ENCODE measurements at places on chromosomes 7 and 10.

GRCh38 chr10:82213784-82214183, 338.8 kb downstream of the NRG3 start:
- DNase-seq, result no peak

GRCh38 chr7:70668606-70669358, 463.2 kb upstream of the GALNT17 start:
- DNase-seq, result no peak

- DNase-seq, result no peak
Observed at GRCh38 chr10:6486309-6486708, 93.8 kb downstream of the PRKCQ start.

DNA sequence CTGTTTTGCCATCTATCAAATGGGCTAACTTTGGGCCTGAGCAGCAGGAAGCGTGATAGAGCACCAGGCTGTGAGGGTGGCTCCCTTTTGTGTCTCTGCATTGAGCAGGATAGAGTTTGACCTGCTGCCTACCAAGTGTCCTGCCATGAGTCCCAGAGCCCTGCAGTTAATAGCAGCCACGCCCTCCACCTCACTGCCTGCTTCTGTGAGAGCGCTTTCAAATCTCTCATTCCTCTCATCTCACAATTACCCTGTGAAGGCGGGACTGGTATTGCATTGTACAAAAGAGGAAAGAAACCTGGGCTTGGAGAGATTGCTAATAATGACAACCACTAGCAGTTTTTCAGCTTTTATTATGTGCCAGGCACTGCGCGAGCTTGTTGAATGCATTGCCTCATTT, 39.9 kb downstream of the UNC5B start:
- no peak for DNase-seq

GRCh38 chr7:157436763-157437480, 100.1 kb downstream of the DNAJB6 start:
- no peak for DNase-seq

DNA sequence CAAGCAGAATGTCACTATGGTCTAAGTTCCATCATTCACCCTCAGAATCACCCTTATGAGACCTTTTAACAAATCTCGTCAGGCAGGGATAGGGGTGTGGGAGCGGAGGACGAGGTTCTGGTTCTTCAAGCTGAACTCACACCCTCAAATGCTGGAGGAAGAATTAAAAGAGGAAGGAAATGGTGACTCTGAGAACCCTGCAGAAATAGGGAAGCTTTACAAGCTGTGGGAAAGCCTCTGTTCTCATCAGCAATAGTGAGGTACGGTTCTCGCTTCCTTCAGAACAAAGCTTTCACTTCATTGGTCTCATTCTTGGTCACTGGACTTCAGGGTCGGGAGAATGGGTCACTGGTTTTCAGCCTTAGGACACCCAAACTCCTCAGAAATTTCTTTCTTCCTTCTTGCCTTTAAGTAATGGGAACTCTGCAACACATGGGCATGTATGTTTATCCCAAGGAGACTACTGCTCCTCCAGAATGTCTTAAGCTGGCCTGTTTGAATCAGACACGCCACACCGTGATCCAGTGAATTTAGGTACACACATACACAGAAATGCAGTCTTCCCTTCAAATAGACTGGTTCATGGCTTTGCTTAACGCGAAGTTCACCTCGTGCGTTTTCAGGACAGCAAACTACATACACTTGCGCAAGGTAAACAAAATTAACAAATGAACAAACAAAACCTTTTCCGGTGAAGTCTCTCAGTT, 226.0 kb downstream of the SFMBT2 start:
- no peak for DNase-seq

- no peak for DNase-seq
Observed at GRCh38 chr7:19526639-19527038, 182.2 kb downstream of the POLR1F start.

GRCh38 chr10:104057717-104058116, 28.0 kb downstream of the COL17A1 start:
- DNase-seq, result no peak

DNA sequence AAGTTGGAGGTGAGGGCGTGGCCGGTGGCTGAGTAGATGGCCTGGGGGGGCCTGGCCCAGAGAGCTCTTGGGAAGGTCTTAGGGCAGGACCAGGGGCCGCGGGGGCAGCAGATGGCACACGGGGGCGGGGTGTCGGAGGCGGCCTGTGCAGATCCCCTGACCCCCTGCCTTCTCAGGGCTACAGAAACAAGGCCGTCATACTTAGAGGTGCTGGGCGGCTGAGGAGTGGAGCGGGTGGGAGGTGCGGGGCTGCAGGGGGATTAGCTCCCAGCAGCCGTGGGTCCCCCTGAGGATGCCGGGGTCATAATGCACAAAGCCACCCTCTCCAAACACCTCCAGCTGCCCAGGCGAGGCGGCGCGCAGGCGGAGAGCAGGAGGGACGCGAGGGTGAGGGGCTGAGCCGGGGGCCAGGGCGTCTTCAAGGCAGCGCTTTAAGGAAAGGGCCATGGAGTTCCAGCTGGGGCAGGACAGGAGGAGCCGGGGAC, 40.4 kb upstream of the ZNF32 start:
- DNase-seq, result no peak

- no peak for DNase-seq
Observed at GRCh38 chr7:151777908-151778670, 98.8 kb downstream of the PRKAG2 start.

DNA sequence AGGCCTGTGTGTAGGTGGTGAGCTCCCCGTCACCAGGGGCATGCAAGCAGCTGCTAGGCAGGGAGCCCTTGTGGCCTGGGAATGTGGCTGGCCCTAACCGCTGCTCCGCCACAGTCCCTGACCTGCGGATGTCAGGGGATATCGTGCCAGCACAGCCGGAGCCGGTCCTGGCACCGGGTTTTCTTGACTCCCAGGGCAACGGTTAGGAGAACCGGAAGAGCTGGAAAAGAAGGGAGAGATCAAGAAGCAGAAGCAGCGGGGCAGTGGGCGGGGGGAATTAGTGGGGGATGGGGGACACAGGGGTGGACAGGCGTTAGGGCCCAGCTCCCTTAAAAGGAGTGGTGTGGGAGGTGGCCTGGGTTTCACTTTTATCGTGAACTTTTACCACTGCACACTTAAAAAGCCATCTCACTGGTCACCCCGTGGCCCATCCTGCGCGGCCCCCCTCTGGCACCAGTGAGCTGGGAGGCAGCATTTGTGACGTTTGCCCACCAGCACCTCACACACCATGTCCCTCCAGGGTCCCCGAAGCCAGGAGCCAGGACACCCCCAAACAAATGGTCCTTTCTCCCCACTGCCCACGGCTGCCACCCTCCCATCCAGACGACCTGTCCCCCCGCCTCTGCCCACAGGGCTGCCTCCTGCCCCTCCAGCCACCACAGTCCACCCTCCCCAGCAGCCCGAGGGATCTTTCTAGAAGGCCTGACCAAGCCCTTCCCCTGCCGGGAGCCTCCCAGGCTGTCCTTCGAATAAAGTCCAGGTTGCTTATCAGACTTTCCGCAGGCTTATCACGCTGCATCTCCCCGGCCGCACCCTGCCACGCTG, 1.8 kb upstream of the MICALL2 start:
- no peak for DNase-seq

- no peak for DNase-seq
Observed at GRCh38 chr7:142974626-142975025, 12.5 kb upstream of the KEL start.

DNA sequence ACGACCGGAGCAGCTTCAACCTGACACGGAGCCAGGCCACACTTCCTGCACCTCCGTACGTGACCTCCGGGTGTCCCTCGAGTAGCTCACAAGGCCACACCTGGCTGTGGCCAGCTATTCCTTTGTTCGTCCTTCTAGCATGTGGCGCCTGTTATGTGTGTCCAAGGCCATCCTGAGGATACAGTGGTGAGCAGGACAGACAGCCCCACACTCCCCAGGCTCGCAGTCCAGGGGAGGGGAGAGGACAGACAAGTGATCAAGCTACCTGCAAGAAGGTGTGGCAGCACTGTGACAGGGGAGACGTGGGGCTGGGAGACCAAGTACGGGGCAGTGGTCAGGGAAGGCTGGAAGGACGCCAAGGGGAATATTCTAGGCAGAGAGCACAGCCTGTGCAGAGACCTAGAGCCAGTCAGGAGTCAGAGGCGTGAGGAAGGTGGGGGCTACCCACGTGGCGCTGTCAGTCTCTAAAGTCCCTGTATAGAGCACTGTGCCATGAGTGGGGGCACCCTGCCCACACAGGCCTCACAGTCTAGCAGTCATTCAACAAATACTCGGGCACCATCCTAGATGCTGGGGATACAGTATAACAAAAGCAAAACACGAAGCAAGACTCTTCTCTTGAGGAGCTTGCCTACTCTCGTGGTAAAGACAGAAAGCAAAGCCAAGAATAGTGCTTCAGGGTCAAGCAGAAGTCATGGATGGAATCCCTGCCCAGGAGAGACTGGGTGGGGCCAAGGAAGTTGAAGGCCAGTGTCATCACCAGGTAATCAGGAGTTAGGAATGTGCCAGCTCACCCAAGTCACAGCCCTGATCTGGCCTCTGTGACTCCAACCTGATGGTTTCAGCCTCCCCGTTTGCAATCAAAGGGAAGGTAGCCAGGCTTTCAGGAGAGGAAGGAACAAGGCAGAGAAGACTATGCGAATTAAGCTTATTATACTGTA, 58.6 kb downstream of the PROSER2 start:
- no peak for DNase-seq

GRCh38 chr10:80414142-80414895, 6.0 kb downstream of the PRXL2A start:
- DNase-seq, result no peak

- no peak for DNase-seq
Observed at GRCh38 chr10:52453501-52453900, 139.4 kb downstream of the DKK1 start.

GRCh38 chr7:38629651-38630510, 1.3 kb downstream of the AMPH start:
- DNase-seq, result no peak

DNA sequence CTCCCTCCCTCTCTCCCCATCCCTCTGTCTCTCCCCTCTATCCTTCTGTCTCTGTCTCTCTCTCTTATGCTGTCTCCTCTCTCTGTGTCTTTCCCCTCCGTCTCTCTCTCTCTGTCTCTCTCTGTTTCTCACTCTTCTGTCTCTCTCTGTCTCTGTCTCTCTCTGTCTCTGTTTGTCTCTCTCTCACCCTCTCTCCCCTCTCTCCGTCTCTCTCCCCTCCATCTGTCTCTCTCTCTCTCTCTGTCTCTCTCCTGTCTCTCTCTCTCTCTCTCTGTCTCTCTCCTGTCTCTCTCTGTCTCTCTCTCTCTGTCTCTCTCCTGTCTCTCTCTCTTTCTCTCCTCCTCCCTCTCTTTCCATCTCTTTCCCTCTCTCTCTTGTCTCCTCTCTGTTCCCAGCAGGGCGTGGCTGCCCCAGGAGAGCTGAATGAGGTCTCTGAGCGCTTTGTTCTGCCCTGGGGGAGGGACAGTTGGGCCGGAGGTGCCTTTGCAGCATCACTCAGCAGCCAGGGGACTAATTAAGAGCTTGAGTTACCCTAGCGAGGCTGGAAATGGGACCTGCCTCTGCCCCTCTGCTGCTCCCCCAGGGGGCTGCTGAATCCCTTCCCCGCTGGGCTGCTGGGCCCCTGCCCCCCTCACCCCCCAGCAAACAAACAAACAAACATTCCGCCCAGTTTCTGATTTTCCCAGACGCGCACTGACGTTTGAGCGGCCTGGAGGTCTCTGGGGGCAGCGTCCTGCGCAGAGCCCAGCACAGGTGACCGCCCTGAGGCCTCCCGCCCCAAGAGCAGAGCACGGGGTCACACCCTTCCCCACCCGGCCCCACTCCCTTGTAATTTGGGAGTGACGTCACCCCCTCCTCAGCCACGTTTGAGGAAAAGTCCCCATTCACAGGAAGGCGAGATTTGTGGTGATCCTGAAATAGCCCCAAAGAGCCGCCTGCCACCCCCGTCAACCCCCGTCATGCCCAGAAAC, 68.1 kb downstream of the PDGFA start:
- DNase-seq, result no peak

GRCh38 chr7:87067788-87068187, 8.3 kb upstream of the ELAPOR2 start:
- no peak for DNase-seq

GRCh38 chr10:53957401-53957800, 843.6 kb downstream of the PCDH15 start:
- no peak for DNase-seq

DNA sequence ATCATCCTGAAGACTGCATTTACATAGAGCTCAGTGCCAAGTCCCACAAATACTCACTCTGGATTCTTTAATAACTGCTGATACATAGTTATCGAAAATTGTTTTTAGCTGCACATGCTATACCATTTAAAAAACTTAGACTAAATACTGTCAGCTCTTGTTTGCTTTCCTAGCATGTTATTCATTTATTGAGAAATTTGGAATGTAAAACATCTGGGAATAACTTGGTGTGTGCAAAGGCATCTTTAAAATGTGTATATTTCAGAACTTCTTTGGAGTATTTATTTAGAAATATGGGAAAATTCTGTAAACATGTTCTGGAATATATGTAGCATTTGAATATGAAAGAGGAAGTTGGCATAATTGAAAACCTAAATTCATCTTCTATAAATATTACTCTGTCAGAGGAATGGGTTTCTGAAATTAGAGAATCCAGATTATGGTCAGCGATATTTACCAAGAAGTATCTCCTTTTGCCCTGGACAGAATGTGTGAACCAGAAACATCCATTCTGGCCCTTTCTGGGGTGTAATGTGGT, 119.7 kb downstream of the ARID5B start:
- DNase-seq, result no peak

DNA sequence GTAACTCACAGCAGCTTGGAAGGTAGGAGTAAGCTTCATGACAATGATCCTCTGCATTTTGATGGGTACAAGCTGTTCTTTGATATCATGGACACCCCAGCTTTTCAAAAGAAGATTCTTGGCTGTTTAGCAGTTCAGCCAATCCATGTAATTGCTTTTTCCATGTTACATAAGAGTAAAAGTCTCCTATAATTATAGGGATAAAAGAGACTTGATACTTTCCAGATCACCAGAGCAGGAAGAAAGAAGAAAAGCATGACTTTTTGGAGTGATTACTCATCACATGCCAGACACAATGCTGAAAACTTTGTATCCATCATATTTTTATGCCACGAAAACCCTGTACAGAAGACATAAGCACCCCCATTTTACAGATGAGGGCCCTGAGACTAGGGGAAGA, 1049.7 kb downstream of the NRG3 start:
- no peak for DNase-seq

DNA sequence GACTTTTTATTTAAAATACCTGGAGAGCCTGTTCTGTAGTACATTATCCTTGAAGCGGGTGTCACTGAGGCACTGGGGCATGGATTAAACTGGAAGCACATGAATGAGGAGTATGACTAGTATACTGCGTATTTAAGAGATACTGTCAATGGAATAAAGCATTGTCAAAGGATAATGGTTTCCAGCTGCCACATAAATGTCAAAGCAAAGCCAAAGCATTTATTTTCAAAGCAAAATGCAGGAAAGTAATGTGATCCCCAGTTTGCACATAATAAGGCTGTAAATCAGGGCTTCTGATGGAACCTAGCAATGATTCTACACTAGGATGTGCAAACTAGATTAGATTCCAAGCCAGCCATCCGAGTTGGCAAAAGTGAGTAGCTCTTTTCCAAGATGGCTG, 240.1 kb downstream of the POU6F2 start:
- no peak for DNase-seq

- DNase-seq, result no peak
Observed at GRCh38 chr7:76222333-76222732, 20.6 kb downstream of the SRRM3 start.
